ENCODE measurements at places on chromosomes 12 and 14. TPM values are rescaled to one million over a fixed set of nuclear protein-coding genes. Genes with fewer than 3 reads are reported as not detected.

DNA sequence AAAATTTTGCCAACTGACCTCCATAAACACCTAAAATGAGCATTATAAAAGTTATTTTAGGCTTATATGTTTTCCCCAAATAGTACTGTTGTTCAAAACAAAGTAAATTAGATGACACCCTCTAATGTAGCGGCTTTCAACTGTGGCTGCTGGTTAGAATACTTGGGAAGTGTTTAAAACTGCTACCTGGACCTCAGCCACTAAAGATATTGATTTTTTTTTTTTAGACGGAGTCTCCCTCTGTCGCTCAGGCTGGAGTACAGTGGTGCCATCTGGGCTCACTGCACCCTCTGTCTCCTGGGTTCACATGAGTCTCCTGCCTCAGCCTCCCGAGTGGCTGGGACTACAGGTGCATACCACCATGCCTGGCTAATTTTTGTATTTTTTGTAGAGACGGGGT lies 16.2 kb downstream of the PRORP start:
- no peak for DNase-seq

Gene PPP4R3A
- 34.9 TPM for polyA plus RNA-seq

- peak; percentile 83 for DNase-seq
Measured at GRCh38 chr12:31589904-31590641, 863 bp downstream of the DENND5B start.

Gene TBX3
- 10.2 TPM for polyA plus RNA-seq

DNA sequence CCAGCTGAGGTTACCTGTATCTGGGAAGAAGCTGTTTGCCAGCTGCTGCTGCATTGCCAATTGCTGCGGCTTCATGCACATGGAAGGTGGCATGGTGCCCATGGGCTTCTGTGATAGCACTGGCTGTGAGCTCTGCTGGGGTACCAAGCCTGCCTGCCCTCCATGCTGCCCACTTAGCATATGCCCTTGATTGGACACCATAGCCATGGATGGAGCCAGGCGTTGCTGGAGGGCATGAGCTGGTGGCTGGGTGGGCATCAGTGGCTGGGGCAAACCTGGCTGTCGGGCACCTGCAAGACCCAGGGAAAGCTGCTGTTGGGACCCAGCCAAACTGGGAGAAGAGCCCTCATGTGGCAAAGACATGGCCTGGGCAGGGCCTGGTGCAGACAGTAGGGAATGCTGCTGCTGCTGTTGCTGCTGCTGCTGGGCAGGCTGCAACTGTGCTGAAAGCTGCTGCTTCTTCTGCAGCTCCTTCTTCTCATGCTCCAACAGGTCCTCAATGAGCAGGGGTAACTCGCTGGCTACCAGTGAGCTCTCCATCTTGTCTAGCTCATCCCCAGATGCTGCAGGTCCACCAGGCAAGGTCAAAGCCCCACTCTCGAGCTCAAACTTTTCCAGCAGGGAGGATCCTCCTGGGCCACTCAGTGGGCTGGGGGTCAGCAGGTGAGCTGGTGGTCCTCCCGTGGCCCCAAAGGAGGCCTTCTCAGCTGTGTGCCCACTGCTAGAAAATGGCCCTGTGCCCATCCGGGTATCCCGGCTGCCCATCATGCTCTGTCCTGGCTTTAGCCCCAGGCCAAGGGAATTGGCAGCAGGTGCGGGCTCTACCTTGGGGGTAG lies 18.8 kb upstream of the PRKAG1 start:
- DNase-seq: no peak

- no peak for DNase-seq
Measured at GRCh38 chr14:61805451-61805850, 43.2 kb downstream of the SNAPC1 start.

Gene KRT78
- polyA plus RNA-seq: not detected

Gene TAOK3
- polyA plus RNA-seq: 18.1 TPM

DNA sequence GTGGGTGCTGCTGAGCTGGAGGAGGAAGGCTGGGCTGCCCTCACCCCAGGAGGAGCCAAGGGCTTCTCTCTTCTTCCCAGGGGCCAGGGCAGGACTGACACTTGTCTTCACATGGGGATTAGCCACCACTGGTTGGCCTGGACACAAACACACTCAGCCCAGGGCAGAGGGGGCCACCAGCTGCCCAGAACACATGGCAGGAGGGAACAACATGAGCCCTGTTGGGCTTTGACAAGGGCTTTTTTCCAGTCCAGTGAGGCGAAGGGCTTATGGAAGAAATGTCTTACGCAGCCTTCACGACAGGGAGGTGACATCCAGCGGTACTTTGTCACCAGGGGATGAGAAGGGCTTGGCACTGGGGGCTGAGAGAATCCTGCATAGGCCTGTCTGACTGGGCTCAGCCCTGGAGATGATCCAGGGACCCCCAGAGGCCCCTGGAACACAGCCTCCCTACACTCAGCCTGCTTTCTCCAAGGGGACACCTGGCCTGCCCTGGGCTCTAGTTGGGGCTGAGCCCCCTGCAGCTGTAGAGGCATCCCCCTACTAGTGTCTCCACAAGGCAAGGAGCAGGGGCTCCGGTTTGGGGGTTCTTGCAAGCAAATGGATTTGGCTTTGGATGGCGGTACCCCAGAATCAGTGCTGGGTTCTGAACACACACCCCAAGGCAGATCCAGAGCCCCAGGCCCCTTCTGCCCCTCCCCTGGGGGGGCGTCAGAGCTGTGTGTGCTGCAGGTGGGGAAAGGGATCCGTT lies 18.9 kb downstream of the ARL6IP4 start:
- no peak for DNase-seq

DNA sequence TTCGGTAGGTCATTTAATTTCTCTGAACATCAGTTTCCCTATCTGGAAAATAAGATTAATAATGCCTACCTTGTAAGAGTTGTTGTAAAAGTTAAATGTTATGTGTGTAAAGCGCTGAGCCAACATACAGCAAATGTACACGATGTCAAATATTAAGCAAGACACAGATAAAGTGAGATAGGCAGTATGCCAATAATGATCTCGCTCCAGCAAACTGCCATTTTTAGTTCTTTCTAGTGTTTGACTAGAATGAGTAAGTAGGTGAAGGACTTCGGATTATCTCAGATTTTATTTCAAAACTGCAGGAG lies 840 bp downstream of the DHRS7 start:
- DNase-seq: no peak

Gene GYS2
- not detected for polyA plus RNA-seq

GRCh38 chr14:36941783-36942521 lies 230.5 kb downstream of the SLC25A21 start:
- DNase-seq: peak; percentile 2

- no peak for DNase-seq
Measured at GRCh38 chr12:20421421-20421820, 53.1 kb downstream of the PDE3A start.

Gene JAG2
- 1.7 TPM for polyA plus RNA-seq

Gene DDX55
- 25.8 TPM for polyA plus RNA-seq

Gene ZNF219
- polyA plus RNA-seq: 24.1 TPM

Data from SK-N-SH (cell line).